Left colon (tissue), 2 donors: ENCODE measurements at places on chromosomes 6 and 20. TPM values are rescaled to one million over a fixed set of nuclear protein-coding genes. Genes with fewer than 3 reads are reported as not detected.

GRCh38 chr6:56046576-56046975 lies 171.2 kb upstream of the BMP5 start:
- no peak for DNase-seq

Gene VSTM2L
- 1.1 TPM for total RNA-seq

DNA sequence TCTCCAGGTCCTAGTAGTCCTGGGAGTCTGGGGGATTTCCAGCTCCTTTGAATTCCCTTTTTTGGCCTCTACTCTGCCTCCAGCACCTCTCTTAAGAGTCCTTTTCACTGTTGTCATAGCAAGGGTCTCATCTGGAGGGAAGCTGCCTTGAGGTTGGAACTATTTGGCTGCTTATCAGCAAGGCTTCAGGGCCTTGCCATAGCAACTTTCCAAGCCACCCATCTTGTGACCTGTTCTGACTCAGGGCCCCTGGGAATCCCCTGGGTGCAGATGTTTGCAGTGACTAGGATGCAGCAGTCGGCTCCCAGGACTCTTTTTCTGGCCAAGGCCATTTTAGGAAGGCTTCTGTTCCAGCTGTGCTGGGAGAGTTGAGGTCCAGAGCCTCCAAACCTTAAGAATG lies 12.4 kb downstream of the PKIG start:
- no peak for DNase-seq

Gene FAXC
- total RNA-seq: 0.73 TPM

DNA sequence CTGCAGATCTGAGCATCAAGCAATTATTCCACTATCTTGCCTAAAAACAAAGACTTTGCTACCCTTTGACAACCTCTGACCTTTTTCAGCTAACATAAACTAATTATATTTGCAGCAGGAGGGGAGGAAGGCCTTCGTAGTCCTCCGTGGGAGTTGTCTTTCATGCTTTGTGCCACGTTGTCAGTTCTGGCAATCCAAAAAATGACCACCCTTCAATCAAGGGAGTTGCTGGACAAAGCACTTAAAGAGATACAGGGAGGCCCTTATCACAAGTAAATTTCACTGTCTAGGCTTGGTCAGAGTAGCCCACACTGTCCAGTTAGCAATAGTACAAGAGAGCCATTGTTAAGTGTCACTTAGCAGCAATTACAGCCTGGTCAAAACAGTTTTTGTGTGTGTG lies 578.9 kb downstream of the HAO1 start:
- DNase-seq: no peak

Gene PDYN
- not detected for total RNA-seq

Gene TP53RK
- total RNA-seq: 7.9 TPM

DNA sequence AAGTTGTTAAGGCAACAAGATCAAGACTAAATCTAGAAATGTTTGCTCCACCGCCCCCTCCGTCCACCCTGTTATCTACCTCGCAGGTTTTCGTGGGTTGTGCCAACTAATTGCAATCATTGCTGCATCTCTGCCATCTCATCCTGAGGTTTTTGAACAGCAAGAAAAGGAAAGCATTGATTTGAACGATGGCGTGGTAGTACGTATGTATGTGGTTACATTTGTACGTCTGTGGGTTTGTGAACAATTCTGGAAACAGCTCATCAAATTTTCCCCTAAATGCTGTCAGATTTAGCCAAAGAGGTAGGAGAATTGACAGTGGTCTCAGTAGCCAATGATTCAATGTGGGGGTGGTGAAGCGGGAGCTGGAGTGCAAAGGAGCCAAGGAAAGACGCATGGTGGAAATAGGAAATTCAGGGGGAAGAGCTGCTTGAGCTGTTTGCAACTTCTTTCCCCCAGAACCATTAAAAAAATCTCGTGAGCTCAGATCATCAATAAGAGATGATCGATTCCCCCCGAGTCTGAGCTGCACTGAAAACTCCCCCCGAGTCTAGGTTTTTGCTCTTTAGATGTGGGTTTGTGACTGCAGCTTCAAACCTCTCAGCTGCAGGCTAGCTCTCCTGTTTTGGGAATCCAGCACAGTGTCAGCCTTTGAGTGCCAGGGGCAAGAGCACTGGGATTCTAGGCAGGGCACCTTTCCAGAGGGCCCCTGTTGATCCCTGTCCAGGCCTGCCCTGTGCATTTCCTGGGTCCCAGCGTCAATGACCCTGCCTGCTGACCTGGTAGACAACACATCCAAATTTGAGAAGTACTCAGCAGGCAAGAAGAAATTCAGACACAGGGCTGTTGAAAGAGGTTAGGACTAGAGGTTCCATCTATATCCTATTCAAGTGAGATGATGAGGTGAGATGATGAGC lies 72.6 kb upstream of the LY86 start:
- no peak for DNase-seq

DNA sequence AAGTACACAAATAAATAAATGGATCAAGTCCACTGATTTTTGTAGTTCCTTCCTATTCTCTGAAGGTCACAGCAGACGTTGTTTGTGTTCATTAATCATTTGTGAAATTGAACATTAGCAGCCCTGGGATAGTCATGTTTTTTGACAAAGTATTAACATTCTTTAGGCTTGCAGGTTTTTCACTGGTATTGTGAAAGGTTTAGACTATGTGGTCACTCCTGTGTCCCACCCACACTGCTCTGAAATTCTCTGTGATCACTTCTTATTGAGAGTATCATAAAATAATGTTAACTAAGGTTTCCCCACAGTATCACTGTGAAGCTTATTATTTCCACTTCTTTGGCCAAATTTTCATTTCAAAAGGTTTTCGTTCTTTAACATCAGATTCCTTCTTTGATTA lies 3.5 kb downstream of the FAM83B start:
- no peak for DNase-seq

GRCh38 chr6:44043479-44044153 lies 83.6 kb downstream of the MRPL14 start:
- DNase-seq: no peak

- DNase-seq: no peak
These were observed 11.1 kb upstream of the VAPB start for GRCh38 chr20:58377766-58378401.

Gene MRAP2
- 9.2 TPM for total RNA-seq

GRCh38 chr6:150777736-150778135 lies 87.8 kb upstream of the MTHFD1L start:
- DNase-seq: no peak

DNA sequence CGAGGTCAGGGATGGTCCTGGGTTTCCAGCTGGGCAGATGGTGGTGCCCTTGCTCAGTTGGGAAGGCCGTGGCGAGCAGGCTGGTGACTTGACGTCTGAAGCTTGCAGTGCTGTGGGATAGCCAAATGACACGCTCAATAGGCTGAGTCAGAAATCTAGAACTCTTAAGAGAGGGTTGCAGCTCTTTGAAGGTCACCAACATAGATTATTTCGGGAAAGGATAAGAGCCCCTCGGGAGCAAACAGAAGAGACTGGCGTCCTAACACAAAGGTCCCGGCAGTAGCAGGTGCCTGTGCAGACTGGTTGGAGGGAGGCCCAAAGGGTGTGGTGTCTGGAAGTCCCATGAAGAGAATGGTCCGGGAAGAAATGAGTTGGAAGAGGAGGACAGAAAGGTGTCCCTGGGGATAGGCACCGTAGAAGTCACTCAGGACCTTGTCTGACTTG lies 18.4 kb downstream of the PKIG start:
- no peak for DNase-seq

Gene BCKDHB
- 46.8 TPM for total RNA-seq

- no peak for DNase-seq
These were observed 49.9 kb downstream of the STK4 start for GRCh38 chr20:45016089-45016671.

DNA sequence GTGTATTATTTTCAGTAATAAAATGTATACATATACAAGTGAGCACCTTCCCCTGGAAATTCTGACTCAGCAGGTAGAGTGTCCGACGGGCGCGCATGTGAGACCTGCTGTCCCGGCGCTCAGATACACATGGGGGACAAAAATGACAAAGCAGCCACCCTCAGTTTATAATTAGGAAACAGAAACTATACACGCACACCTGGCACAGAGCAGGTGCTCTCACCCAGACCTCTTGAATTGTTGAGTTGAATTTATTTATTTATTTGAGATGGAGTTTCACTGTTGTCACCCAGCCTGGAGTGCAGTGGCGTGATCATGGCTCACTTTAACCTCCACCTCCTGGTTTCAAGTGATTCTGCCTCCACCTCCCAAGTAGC lies 180.4 kb downstream of the ZDHHC14 start:
- no peak for DNase-seq

- no peak for DNase-seq
These were observed 102.1 kb upstream of the TRAF3IP2 start for GRCh38 chr6:111707773-111708172.

Gene SEMG1
- 0.14 TPM for total RNA-seq

- peak; percentile 11 for DNase-seq
These were observed 84.4 kb downstream of the SYNE1 start for GRCh38 chr6:152552616-152553209.

Gene TNFRSF21
- 129 TPM for total RNA-seq

DNA sequence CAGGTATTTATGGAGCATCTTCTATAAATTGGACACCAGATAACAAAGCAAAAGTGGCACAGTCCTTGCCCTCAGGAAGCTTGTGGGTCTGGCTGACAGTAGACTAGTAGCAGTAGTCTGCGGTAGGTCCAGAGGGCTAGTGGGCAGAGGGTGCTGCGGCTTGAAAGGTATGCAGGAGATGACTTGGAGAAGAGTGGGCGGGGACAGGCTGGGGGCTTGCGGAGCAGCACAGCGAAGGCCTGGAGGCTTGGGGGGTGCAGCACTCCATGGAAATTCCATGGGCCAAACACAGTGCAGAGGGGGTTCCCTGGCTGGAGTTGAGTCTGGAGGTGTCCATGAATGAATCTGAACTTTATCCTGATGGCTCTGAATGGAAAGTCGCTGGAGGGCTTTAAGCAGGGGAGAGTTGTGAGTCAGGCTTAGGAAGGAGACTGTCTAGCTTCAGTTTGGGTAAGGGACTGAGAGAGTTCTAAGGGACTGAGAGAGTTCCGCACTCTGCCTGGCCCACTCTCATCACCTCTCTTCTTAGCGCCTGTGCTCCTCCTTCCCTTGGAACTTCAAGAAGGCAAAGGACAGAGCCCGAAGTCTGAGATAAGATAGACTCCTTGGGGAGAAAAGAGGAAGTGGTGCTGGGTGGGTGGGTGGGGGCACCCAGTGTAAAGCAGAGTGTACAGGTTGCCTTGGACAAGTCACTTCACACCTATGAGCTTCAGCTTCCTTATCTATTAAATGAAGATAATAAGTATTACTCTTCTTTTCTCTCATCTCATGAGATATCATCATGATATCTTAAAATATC lies 8.8 kb downstream of the PKIG start:
- no peak for DNase-seq

DNA sequence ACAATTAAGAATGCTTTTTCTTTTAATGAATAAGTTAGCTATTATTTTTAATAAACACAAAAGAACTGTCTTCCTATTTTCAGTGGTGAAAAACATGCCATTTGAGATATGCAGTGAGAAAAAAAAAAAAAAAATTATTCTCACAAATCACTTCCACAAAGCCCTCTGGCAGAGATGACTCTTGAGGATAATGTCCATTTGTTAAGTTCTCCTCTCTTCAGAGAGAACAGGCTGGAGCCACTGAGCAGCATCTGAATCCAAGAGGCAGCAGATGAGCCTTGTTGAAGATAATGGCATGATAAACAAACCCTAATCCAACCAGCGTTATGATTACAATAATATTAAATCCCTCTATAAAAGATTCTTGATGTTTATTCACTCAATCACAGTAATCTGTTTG lies 105.0 kb downstream of the PTPRK start:
- no peak for DNase-seq

DNA sequence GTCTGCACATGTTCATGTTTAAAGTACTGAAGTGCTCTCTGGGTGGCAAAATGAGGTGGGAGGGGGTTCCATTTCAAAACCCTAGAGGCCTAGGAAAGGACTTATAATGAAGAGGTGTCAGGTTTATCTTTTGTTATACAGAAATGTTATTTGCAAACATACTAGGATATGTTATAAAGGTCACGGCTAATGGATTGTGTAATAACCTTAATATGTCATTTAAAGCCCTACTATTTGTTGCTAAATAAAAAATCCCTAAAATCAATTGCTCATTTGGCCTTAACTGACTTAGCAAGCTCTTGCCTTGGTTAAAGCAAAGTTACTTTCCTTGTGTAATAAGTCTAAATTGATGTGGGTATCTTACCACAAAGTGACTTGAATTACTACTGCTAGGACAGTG lies 8.8 kb downstream of the NKX2-4 start:
- DNase-seq: no peak

GRCh38 chr6:79625746-79626145 lies 5.4 kb upstream of the SH3BGRL2 start:
- no peak for DNase-seq

GRCh38 chr6:147651249-147652063 lies 143.0 kb downstream of the SAMD5 start:
- DNase-seq: peak; percentile 14

GRCh38 chr20:63707558-63708300 lies at the start of the genes ARFRP1 and ZGPAT:
TSS of gene ARFRP1 (minus strand) at chr20:63707976. CDS start at chr20:63707091, 885 bp downstream.
TSS of gene ZGPAT (plus strand) at chr20:63708039. CDS start at chr20:63708581, 542 bp downstream.
- DNase-seq: peak; percentile 91
